ENCODE measurements at places on chromosomes 1 and 21.

- no peak for DNase-seq
These were observed 10.4 kb upstream of the WNT3A start for GRCh38 chr1:227996187-227996950.

GRCh38 chr1:5408401-5408800 is 583.8 kb downstream of the NPHP4 start:
- DNase-seq, result no peak

DNA sequence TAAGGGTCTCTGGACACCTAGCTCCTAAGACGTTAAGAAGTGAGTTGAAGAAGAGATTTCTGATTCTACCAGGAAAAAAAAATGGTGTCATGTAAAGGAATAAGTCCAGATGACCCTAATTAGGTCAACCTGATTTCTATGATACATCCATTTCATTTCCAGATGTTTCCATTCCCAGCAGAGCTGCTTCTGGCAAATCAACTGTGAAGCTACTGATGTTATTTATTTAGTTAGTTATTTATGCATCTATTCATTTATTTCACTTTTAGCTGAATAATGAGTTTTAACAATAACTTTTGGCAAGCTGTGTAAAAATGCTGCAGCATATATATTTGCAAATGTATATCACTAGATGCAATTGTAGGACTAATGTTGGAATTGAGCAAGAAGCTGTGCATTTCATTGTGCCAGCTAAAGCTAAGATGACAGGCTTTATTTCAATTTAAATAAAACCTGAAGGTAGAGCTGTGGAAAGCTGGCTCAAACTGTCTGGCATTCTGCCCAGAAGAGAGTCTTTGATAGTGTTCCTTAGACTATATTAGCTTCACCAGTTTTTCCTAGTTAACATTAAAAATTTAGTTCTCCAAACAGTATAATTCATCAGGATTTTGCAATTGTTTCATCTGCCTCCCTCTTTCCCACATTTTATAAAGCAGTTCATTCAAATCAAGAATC is 1164.4 kb upstream of the ADGRL4 start:
- no peak for DNase-seq

DNA sequence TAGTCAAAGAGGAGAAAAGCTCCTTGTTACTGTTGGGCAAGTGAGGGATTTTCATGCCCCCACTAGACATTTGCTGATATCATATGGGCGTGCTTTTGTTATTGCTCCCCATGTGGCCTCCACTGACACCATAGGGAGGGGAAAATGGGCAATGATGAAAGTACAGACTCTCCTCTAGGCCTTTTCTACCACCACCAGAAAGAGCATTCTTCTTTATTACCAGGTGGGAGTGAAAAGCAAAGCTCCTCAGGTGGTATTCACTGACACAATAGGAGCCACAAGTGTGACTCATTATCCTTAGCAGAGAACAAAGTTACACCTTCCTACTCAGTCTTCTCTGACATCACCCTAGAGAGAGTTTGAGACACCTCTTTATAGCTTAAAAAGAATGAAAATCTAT is 667.1 kb downstream of the LTN1 start:
- no peak for DNase-seq

DNA sequence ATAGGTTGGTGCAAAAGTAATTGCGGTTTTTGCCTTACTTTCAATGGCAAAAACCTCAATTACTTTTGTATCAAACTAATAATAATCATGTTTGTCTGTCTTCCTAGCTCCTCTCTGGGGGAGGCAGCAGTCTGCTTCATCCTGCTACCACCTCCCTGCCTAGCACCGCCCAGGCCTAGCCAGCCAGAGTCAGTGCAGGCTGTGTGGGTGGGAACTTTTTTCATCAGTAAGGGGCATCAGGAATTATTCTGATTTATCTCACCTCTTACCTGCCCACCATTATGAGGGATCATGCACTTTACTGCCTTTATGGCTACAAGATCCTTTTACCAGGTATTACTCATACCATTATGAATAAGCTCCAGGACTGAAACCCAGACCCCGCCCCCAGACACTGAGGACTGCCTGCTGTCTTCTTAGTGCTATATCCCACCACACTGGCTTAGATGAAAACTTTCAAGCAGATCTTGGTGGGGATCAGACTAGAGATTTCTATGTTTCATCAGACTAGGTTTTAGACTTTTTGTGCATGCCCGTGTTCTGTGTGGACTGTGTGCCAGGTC is 116.4 kb downstream of the PBX1 start:
- no peak for DNase-seq

DNA sequence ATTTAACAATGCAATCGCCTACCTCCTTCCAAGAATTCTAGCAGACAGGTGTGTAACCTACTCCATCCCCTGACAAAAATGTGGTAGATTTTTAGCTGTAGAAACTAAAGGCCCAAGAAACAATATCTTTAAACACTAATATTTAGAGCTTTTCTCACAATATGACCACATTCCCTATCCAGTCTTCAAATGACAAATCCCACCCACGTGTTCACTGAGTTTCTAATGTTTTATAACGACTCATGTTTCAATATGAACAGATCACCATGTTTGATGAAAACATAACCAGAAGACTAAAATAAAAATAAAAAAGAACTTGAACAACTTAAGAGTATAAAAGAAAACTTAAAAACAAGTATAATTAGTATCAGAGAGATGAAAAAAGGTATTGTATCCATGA is 24.6 kb downstream of the RSBN1 start:
- no peak for DNase-seq

DNA sequence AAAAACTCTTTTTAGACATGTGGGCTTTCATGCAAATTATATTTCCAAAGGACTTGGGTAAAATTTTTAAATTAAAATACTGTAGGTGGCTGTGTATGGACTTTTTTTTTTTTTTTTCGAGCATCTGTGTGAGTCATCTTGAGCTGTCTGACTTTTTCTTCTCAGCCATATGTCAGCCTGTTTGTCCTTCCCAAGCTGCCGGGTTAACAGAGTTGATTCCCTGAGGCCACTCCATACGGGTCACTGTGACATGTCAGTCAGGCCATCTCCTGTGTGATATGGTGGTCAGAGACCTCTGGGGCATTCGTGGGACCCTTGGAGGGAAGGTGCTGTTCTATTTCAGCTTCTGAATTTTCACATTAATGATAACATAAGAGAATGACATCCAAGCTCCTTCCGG is 148.3 kb downstream of the KCNJ6 start:
- peak; percentile 18 for DNase-seq

- DNase-seq, result no peak
These were observed 32.0 kb downstream of the SORT1 start for GRCh38 chr1:109365642-109366204.

GRCh38 chr1:175062339-175062738 is 5.3 kb upstream of the TNN start:
- DNase-seq, result no peak

GRCh38 chr1:202187041-202187671 is 6.4 kb upstream of the LGR6 start:
- DNase-seq, result no peak

DNA sequence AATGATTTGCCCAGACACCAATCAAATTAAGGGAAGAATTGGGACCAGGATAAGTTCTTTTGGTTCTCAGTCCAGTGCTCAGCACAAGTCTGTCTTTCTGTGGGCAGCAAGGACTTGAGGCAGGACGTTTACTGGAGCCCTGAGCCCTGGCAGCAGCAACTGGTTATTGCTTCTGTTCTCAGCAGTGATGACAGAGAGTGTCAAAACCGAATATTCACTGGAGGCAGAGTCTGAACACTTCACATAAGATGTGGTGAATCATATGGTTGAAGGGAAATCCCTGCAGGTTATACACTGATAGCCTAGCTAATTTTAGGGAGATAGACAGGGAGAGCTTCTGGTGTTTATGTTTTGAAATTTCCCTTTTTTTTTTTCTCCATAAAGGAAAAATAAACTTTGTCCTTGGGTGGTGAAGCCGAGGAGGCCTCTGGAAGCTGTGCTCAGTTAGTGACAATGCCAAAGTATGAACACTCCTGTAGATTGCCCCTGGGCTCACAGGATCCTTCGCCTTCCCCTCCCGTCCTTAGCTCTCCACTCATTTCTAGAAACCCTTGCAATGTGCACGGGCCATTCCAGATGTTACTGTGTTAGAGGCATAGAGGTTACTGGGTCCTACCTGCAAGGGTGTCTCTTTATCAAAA is 26.3 kb upstream of the TSPAN2 start:
- peak; percentile 64 for DNase-seq

DNA sequence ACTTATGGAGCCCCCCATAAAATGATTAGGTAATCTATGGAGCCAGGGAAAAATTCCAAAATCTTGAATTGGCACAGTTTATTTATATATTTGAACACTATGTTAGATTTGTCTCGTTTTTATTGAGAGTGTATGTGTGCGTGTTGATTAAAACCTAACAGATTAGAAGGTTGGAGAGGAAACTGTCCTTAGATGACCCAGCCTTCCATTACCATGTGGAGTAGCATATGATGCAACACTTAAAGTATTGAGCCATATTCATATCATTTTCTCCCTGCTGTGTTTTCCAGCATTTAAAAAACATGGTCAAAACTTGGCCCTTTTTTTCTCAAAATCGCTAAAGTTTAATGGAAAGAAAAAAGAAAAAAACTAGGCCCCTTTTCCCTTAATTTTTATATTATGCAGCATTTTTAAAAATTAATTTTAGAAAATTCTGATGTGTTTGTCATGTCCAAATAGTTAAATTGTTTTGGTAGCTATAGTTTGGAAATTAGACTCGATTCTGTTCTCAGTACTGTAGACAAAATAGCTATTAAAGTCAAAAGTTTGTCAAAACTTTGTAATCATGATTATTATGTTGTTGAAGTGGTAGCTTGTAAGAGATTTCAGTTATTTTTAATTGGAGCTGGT is 2.3 kb downstream of the LRRC8D start:
- DNase-seq, result no peak

DNA sequence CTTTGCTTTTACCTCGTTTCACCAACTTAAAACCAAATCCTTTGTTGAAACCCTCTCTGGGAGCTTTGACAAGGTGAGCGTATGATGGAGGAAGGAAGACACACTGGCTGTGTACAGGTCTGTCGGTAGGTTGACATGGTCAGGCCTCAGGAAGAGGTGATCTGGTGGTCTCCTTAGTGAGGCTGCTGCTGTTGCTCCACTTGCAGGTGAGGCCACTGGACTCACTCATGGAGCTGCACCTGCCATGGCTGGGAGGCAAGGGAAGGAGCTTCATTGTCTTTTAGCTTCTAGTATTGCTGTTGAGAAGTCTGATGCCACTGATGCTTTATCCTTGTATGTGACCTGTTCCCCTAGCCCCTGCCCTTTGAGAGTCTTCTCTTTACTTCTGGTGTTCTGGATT is 35.7 kb downstream of the TENT5C start:
- DNase-seq, result no peak

GRCh38 chr1:205716371-205717132 is 33.4 kb downstream of the NUCKS1 start:
- no peak for DNase-seq

GRCh38 chr1:246629976-246630375 is 63.7 kb downstream of the CNST start:
- no peak for DNase-seq

DNA sequence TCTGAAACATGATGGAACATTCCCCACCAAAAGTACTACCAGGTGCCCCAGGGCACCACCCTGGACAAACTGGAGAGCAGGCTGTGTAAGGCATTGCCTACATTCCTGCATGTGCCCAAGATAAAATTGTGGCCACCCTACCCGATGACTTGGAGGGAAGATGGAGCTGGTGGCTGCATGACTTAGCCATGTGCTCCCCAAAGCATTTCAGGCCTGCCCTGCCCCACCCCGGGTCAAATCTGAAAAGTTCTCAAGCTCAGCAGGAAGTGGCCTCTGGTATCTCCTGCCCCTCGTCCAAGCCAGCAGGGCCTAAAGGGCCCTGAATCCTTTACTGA is 8.5 kb downstream of the CD2 start:
- no peak for DNase-seq

GRCh38 chr1:228152918-228153258 is 3.2 kb downstream of the GJC2 start:
- DNase-seq, result no peak

- no peak for DNase-seq
These were observed 163.5 kb downstream of the KCTD3 start for GRCh38 chr1:215730600-215730999.

- DNase-seq, result no peak
These were observed 4.4 kb downstream of the SLC19A1 start for GRCh38 chr21:45537746-45538291.

- no peak for DNase-seq
These were observed 13.7 kb downstream of the PABPC4 start for GRCh38 chr1:39562886-39563285.

- DNase-seq, result no peak
These were observed 7.2 kb downstream of the TAL1 start for GRCh38 chr1:47224676-47225399.

- no peak for DNase-seq
These were observed 24.6 kb upstream of the TTC22 start for GRCh38 chr1:54825696-54826095.

DNA sequence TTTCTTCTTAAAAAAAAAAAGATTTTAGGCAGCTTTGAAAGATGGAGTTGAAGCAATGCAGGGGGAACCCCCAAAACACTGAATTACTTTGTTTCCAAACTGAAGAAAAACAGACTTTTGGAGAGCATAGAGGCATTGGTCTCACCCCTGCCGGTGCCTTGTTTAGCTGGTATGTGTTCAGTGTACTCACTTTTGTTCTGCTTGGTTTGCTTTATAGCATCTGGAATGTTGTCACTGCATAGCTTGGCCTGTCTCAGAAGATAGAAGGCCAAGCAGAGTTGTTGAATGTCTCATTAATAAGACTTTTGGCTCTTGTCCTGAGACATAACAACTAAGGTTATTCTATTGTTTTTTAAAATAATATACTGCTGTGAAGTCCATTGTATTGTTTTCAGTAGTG is 6.9 kb downstream of the THRAP3 start:
- no peak for DNase-seq

- no peak for DNase-seq
These were observed 64.0 kb downstream of the ZBTB17 start for GRCh38 chr1:15911927-15912326.

DNA sequence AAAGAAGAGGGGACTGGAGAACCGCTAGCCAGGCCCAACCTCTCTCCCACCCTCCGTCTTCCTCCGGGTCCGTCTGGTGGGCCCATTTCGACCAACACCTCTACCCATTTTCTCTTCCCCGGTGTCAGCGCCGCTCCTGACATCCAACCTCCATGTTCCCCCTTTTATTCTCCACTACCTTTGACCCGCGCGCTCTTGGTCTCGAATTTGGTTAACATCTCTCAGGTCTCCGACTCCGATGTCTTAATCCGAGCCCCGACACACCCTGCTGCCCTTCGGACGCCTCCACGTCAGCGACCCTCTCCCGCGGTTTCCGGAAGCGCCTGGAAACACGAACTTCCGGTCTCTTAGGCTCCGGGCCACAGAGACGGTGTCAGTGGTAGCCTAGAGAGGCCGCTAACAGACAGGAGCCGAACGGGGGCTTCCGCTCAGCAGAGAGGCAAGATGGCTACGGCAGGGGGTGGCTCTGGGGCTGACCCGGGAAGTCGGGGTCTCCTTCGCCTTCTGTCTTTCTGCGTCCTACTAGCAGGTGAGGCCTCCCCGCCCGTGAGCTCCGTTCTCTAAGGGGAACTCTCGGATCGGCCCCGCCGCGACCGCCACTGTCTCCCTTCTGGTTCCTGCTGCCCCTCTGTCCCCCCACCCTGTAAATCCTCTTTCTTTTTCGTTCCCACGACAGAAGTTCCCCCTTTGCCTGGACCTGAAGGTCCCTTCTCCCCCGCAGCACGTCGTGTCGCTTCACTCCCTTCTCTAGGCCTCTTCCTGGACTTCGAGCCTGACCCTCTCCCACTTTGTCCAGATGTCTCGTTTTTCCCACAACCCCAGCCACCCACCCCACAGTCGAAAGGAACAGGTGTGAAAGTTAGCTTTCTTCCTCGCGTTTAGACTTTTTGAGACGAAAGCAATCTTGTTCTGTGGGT is at the start of the genes COPA and NCSTN:
COPA (minus strand) TSS at position 298 of the 917 bp plus-strand sequence; CDS start at position 218, 80 bp downstream.
NCSTN (plus strand) TSS at position 431 of the 917 bp plus-strand sequence; CDS start at position 445, 14 bp downstream.
- DNase-seq, result peak; percentile 86

- no peak for DNase-seq
These were observed 2.2 kb downstream of the ZNF436 start for GRCh38 chr1:23367451-23367790.
